ENCODE measurements at places on chromosomes 5 and 9.

- no peak for DNase-seq
These were observed 20.8 kb upstream of the COL15A1 start for GRCh38 chr9:98922721-98923435.

GRCh38 chr5:38515646-38516045, 40.8 kb downstream of the LIFR start:
- DNase-seq: no peak

DNA sequence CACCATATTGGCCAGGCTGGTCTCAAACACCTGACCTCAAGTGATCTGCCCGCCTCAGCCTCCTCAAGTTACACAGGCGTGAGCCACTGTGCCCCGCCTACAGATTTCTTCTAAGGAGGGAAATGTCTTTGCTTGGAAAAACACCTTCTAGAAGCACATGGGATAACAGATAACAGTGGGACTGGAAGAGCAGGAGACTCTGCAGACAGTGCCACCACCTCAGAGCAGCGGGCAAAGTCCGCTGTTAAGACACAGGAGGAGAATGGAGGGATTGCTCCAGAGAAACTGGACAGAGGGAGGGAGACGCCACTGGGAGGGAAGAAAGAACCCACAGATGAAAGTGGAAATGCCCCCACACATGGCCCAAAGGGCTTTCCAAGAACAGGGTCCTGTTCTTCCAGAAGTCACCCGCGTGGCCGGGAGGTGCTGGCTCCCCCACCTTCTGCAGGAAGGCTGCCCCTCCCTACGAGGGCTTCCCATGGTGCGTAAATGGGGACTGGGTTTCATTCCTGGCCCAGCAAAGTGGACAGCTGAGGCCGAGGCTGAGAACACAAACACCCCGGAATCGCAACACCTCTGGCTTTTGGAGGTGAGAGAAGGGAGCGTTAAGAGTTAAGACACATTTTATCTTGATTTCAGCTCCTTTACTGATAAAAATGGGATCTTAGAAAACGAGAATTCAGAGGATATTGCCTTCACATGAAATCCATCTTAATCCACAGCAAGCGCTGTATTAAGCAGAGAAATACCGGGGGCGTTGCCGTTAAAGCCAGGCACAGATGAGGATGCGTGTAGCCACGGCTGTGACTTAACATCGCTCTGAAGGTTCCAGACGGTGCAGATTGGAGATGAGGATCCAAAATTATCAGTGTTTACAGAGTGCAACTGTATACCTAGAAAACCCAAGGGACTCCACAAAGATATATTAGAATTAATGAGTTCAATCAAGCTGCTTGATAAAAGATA, 11.2 kb downstream of the ADAMTS2 start:
- no peak for DNase-seq

DNA sequence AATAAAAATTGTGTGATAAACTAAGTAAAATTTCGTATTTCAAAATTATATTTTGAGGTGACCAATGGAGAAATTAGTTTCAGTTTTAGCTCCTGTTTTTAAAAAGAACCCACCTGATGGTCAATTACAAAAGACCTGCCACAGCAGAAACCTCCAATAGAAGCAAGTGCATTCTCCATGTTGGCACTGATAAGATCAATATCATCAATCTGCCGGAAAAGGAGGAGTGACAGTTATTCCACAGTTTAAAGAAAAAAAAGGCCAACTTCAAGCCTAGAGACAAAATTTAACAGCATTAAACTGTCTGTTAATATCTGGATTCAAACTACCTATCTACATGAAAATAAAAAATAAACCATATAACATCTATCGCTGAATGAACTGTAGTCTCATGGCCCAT, 67.7 kb downstream of the SPTLC1 start:
- no peak for DNase-seq

DNA sequence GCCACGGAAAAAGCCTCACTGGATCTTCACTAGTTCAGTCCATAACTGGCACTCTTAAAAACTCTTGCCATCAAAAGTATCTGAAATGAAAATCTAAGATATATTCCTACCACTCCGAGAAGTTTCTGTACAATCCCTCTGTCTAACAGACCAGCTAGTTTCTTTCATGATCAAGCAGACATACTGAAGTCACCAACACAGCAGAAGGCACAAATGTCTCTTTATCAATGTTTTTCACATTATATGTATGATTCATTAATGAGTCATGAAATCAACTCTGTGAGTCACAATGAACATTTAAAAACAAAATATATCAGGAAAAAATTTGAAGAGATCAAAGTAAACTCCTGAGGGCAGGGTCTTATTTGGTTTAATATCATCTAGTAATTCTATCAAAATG, 50.8 kb downstream of the F2R start:
- no peak for DNase-seq

GRCh38 chr5:110752953-110753352, 14.1 kb downstream of the SLC25A46 start:
- no peak for DNase-seq

DNA sequence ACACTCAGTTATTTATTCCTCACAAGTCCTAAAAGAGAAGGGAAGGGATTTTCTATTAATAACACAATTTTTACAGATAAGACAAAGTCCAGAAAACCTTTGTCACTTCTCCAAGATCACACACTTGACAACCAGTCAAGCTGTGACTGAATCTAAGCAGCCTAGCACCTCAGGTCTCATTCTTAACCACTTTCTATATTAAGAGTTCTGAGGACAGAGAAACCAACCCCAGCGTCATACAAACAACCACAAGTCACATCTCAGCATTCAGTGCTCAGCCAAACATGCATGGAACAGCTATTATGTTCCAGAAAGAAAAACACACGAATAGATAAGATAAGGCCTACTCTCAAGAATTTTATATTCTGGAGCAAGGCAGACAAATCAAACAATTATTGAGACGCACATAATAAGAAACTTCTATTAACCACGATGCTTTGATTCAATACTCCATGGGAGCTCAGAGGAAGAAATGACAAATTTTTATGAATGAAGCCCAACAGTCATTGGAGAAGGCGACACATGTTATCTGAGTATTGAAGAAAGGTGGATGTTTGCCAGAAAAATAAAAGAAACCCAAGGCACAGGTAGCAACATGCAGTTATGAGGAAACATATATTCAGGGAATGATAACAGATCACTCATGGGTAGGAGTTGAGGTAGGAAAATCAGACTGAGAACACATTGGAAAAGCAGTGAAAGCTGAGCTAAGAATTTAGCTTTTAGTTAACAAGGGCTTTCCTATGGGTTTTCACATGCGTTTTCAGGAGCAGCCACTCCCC, 113.1 kb downstream of the HTR4 start:
- DNase-seq: no peak

GRCh38 chr9:83511051-83511450, 27.1 kb downstream of the FRMD3 start:
- DNase-seq: no peak

Data from SIG-M5 (cell line).